ENCODE measurements at places on chromosomes 3 and 15. TPM values are rescaled to one million over a fixed set of nuclear protein-coding genes. Genes with fewer than 3 reads are reported as not detected.

DNA sequence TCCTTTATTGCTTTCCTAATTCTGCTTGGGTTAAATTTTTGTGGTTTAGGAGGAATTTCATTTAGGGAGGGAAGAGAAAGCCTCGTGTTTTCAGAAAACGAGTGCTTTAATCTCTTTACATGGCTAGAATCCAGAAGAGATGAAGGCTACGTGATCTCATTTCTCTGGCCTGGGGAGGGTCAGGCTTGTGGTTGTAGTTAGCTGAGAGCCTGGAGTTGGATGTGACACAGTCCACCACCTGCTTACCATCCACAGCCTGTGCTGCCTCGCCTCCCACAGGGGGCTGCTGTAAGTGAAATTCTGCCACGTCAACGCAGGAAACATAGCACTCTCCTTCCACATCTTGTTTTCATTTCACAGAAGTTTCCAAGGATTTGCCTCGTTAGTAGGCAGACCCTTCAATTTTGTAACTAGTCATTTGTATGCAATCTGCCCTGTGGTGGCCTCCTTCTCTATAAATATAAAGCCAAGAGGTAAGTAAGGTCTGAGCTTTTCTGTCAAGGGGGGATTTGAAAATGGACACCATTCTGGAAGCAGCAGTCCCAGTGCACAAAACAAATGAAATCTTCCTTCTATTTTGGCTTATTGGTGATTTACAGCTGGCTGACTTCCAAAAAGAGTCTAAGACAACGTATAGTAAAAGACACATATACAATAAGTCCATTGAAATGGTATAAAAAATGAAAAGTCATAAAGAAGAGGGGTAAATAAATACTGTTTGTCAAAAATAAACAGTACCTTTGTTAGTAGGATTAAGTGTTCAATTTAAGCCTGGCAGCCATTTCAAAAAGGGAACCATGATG, 3.4 kb downstream of the GXYLT2 start:
- H3K4me1 ChIP-seq = peaks cover 15% of the 10 kb centered on the region
- H3K36me3 ChIP-seq = peaks cover 4% of the 10 kb centered on the region
- peaks cover 53% of the 10 kb centered on the region for H3K27me3 ChIP-seq

- DNase-seq = no peak
- peaks cover 3% of the 10 kb centered on the region for H3K36me3 ChIP-seq
- H3K4me3 ChIP-seq = peak overlapping the region; percentile 92
- peak overlapping the region; percentile 97 for H3K27ac ChIP-seq
- H3K4me1 ChIP-seq = peaks cover 25% of the 10 kb centered on the region
- no peaks in the 10 kb centered on the region for H3K27me3 ChIP-seq
These were observed 799 bp downstream of the VPS33B start for GRCh38 chr15:91021516-91022074.

FANCD2 gene
- total RNA-seq = 25.5 TPM

DNA sequence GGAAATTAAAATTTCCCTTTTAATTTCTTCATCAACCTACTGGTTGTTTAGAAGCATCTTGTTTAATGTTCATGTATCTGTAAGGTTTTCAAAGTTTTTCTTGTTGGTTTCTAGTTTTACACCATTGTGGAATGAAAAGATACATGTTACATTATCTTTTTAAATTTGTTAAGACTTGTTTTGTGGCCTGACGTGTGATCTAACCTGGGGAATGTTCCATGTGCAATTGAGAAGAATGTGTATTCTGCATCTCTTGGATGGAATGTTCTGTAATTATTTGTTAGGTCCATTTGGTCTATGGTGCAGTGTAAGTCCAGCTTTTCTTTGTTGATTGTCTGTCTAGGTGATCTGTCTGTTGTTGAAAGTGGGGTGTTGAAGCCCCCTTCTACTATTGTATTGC, 45.7 kb downstream of the THSD4 start:
- H3K27ac ChIP-seq = no peak overlapping the region
- H3K4me1 ChIP-seq = no peaks in the 10 kb centered on the region
- H3K36me3 ChIP-seq = peaks cover 6% of the 10 kb centered on the region
- no peak overlapping the region for H3K4me3 ChIP-seq

GRCh38 chr3:12875857-12876836, 34.8 kb upstream of the RPL32 start:
- no peak overlapping the region for H3K4me3 ChIP-seq
- H3K27me3 ChIP-seq = peaks cover 6% of the 10 kb centered on the region
- no peaks in the 10 kb centered on the region for H3K4me1 ChIP-seq
- no peak for DNase-seq

PYGO1 gene
- not detected for total RNA-seq

GOLGA8G gene
- not detected for total RNA-seq

GOLGA6A gene
- 0.39 TPM for total RNA-seq

DNA sequence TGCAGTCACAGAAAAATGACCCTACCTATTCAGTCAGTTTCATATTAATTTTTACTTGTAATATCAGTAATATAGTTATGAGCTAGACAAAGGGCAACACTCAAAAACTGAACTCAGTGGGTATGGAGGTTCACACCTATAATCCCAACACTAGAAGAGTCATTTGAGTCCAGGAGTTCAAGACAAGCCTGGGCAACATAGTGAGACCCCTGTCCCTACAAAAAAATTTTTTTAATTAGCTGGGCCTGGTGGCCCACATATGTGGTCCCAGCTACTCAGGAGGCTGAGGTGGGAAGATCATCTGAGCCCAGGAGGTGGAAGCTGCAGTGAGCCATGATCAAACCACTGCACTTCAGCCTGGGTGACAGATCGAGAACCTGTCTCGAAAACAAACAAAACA, 3.1 kb downstream of the TMF1 start:
- no peak for DNase-seq
- H3K27me3 ChIP-seq = no peaks in the 10 kb centered on the region
- H3K36me3 ChIP-seq = peaks cover 17% of the 10 kb centered on the region
- peaks cover 51% of the 10 kb centered on the region for H3K4me1 ChIP-seq
- peak overlapping the region; percentile 97 for H3K4me3 ChIP-seq

GRCh38 chr3:103991-104390, 92.6 kb upstream of the CHL1 start:
- H3K36me3 ChIP-seq = no peaks in the 10 kb centered on the region
- no peak for DNase-seq
- no peak overlapping the region for H3K4me3 ChIP-seq
- no peak overlapping the region for H3K27ac ChIP-seq

DNA sequence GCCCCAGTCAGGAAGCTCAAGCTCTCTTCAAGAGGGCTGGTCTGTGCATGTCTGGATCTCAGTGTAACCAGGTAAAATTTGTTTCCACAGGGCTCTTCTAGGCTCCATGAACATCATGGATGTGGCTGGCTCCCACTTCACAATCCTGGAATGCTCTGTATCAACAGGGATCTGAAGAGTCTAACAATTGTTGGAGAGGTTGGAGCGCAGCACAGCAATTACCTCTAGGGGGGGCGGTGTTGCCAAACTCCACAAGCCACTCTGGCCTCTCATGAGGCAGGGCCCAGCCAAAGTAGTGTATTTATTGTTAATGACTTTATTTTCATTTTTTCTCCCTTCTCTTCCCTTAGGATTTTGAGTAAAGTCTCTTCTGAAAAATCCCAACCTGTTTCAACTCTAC, 6.1 kb upstream of the EIF2B5 start:
- peaks cover 7% of the 10 kb centered on the region for H3K4me1 ChIP-seq
- H3K27ac ChIP-seq = no peak overlapping the region
- no peaks in the 10 kb centered on the region for H3K36me3 ChIP-seq
- no peak overlapping the region for H3K4me3 ChIP-seq

FBXO40 gene
- total RNA-seq = not detected

SPINK8 gene
- not detected for total RNA-seq

DNA sequence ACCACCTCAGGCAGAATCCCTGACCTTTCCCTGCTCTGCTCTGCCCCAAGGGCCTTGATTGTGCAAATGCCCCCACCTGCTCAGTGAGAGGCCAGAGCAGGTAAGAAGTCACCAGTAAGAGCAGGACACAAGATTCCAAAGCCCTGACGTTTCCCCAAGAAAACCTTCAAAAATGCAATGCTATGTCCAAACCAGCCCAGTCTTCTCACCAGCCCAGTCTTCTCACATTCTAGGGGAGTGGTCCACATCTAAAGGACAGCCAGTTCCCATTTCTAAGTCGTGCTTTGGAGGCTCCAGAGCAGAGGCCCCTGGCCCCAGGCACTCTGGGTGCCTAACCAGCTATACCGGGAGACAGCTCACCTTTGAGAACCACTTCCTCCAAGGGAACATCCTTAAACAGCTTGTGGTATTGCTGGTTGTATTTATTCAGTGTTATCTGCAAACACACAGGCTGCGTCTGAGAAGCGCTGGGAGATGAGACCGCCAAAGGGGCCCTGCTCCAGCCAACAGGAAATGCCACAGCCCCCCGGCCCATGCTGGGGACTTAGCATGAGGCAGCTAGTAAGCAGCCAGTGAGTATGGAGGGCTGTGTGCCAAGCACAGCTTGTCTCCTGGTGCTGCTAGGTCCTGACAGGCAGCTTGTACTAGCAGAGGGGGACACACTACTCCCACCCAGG, 29.3 kb downstream of the GRAMD2A start:
- no peak overlapping the region for H3K4me3 ChIP-seq
- no peak for DNase-seq
- H3K4me1 ChIP-seq = peaks cover 9% of the 10 kb centered on the region
- H3K27me3 ChIP-seq = no peaks in the 10 kb centered on the region
- H3K27ac ChIP-seq = no peak overlapping the region
- no peaks in the 10 kb centered on the region for H3K36me3 ChIP-seq

PPP1R14D gene
- not detected for total RNA-seq

DNA sequence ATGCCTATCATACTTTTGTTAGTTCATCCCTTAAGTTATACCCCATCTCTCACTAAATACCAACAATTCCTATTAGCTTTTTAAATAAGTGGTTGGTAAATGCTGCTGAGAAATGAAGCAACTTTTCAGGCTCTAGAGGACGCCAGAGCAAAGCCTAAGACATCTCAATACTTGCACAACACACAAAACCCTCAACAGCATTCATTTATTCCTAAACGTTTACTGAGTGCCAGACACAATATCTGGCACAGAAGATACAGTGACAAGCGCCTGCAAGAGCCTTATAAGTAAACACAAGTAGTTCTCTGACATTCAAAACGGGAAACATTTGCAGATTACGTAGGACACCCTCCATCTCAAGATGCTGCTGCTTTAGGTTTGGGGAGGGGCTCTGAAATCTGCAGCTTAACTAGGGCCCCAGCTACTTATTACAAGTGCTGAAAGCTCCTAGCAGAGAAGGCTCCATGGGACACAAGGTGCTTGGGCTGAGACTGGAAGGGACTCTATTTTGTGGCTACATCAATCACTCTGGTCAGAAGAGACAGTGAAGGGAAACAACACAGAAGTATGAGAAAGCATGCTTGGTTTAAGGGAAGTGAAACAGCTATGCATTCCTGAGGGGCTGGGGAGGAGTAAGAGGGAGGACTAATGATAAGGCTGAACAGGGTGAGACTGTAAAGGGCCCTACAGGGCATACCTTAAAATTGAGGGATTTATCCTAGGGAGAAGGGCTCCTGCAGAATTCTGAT, 311.3 kb downstream of the PLCL2 start:
- no peaks in the 10 kb centered on the region for H3K27me3 ChIP-seq
- no peak for DNase-seq

GRCh38 chr15:68768321-68768720, 52.4 kb downstream of the ANP32A start:
- H3K27ac ChIP-seq = no peak overlapping the region
- no peaks in the 10 kb centered on the region for H3K4me1 ChIP-seq
- no peaks in the 10 kb centered on the region for H3K36me3 ChIP-seq

MOBP gene
- not detected for total RNA-seq
